A172 (cell line): ENCODE measurements at places on chromosomes 4 and X.

DNA sequence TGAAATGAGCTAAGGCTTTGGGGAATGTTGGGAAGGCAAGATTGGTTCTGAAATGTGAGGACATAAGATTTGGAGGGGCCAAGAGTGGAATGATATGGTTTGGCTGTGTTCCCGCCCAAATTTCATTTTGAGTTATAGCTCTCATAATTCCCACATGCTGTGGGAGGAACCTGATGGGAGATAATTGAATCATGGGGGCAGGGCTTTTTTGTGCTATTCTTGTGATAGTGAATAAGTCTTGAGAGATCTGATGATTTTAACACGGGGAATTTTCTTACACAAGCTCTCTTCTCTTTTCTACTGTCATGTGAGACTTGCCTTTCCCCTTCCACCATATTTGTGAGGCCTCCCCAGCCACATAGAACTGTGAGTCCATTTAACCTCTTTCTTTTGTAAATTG is 157.6 kb upstream of the C1QTNF7 start:
- no peak for DNase-seq

GRCh38 chr4:73127839-73128453 is 58.4 kb upstream of the COX18 start:
- DNase-seq, result no peak

DNA sequence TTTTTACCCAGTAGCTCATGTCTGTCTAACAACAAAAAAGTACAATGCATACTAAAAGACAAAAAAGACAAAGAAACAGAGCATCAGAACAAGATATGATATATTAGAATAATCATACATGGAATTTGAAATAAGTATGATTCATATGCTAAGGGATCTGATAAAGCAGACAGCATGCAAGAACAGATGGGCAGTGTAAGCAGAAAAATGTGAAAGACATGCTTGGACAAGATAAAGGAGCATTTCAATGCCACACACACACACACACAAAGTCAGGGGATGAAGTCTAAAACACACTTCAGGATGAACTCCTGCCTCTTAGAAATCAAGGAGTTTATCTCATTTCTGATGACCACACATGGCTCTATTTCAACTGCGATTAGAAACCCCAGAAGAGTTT is 649.6 kb upstream of the NDST4 start:
- DNase-seq, result no peak

- DNase-seq, result no peak
These were observed 326.7 kb downstream of the ANK2 start for GRCh38 chr4:113375964-113376666.

DNA sequence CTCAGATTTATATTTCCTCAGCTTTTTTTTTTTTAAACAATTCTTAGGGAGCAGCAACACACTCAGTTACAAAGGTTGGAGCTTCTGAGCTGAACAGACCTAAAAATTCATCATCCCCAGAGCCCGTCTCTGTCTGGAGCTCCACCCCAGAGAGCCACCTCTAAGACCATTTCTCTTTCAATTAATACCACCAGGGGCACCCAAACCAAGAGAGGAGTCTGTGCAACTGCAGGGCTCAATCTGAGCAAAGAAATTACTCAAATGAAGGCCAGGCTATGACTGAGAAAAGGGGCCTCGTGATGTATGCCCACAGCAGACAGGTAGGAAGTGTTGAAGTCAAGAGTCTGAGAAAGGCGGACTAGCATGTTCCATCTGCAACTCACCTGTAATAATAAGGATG is 95.5 kb downstream of the C4orf51 start:
- DNase-seq, result no peak

DNA sequence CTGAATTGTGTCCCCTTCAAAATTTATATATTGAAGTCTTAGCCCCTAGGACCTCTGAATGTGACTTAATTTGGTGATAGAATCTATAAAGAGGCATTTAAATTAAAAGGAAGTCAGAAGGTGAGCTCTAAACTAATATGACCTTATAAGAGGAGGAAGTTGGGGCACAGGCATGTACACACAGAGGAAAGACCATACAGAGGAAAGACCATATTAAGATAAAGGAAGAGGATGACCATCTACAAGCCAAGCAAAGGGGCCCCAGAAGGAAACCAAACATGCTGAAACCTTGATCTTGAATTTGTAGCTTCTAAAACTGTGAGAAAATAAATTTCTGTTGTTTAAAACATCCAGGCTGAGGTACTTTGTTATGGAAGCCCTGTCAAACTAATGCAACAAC is 26.9 kb upstream of the CYBB start:
- no peak for DNase-seq

GRCh38 chrX:153750127-153750774 is 13.8 kb upstream of the PLXNB3 start:
- no peak for DNase-seq
